ENCODE measurements at places on chromosomes 6 and 20. TPM values are rescaled to one million over a fixed set of nuclear protein-coding genes. Genes with fewer than 3 reads are reported as not detected.

FBXO30 gene
- 9.5 TPM for total RNA-seq

GRCh38 chr20:39946053-39946810, 742.8 kb downstream of the MAFB start:
- no peak for DNase-seq

JPH2 gene
- 19.1 TPM for total RNA-seq

GRCh38 chr6:75775219-75775618, 26.2 kb downstream of the MYO6 start:
- no peak for DNase-seq

DNA sequence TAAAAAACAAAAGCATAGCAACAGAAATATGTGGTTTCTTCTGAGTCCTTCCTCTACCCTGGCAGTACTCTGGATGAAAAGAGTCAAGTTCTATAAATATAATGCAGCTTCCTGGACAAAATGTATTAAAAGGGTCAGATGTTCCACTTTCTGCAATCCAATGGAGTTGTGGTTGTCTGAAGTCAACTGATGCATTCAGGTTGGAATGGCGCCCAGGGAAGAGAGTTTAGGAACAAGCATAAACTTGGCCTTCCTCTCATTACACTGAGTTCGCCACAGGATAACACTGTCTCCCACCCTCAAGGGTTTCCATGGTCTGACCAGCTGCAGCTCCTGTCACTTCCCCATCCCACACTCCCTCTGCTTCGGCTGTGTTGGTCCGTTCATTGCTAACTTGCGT, 66.4 kb downstream of the PLEKHG1 start:
- no peak for DNase-seq

ERVFRD-1 gene
- not detected for total RNA-seq

DAAM2 gene
- total RNA-seq, result 0.29 TPM

DNA sequence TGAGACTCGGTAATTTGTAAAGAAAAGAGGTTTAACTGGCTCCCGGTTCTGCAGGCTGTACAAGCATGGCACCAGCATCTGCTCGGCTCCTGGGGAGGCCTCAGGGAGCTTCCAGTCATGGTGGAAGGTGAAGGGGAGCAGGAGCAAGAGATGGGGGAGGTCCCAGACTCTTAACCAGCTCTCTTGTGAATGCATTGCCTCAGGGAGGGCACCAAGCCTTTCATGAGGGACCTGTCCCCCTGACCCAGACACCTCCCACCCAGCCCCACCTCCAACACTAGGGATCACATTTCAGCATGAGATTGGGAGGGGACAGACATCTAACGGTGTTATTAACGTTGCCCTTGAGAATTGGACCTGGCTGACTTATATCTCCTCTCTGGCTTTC, 68.6 kb downstream of the PTPN1 start:
- DNase-seq, result no peak

CYP24A1 gene
- total RNA-seq, result not detected

IRAK1BP1 gene
- 0.16 TPM for total RNA-seq

- DNase-seq, result no peak
These were observed 31.4 kb upstream of the SLA2 start for GRCh38 chr20:36677422-36677771.

DNA sequence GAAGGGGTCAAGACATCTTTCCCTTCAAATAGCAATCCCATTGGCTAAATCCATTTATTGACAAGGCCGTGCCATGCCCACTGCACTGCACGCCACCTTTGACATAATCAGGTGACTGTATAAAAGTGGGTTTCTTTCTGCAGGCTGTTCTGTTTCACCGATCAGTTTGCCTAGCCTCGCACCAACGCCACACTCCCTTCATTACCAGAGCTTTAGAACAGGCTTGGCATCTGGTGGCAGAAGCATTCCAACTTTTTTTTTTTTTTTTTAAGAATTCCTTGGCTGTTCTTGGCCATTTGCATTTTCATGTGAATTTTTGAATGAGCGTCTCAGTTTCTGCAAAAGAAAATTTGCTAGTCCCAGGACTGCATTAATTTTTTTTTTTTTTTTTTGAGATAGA, 78.1 kb downstream of the PPP1R3G start:
- DNase-seq, result no peak

DNA sequence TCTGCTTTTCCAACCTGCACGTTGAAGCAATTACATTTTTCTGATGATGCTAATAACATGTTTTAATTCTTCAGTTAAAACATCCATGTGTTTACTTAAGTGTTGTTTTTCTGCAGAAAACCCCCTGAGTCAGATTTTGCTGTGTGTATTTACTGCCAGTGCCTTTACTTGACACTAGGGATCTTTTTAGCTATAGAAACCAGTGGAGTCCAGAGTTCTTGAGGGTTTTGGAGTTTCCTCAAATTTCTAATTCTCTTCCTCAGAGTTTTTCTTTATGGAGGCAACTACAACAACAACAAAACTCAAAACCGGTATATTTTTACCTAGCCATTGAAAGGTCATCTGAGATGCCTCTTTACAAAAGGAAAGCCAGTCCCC, 168.4 kb downstream of the JARID2 start:
- DNase-seq, result no peak

TMC2 gene
- not detected for total RNA-seq

GRCh38 chr6:75230484-75231325, 12.9 kb downstream of the COX7A2 start:
- peak; percentile 62 for DNase-seq

TRIM15 gene
- total RNA-seq, result not detected

- DNase-seq, result peak; percentile 89
These were observed 98.5 kb downstream of the TFAP2A start for GRCh38 chr6:10316373-10316721.

DNA sequence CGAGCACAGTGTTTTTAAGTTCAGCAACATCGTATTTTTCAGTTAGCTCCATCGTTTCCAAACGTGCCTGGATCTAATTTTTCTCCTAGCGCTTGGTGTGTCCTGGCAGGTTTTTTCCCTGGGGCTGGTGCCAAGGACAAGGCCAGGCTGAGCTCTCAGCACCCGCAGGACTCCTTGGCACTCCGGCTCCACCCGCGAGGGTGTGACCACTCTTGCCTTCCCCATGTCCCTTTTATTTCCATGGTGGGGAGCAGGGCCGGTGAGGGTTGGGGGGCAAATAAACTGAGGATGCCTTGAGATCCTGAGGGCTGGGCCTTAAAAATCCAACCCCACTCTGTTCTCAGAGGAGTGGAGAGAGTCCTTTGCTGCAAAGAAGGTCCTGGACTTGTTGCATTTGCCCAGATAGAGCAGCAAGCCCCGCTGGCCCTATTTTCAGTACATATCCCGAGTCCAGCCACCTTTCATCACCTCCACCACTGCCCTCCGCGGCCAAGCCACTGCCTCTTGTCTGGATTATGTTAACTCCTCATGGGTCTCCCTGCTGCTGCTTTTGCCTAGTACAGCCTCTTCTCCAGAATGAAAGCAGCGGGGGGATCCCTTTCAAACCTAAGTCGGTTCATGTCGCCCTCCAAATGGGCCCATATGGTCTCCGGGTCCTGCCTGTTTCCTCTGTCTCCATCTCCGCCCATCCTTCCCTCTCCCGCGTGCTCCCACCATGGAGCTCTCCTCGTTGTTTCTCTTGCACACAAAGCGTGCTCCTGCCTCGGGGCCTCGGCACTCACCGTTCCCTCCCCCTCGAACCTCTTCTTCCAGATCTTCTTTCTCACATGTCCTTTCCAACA, 4.5 kb upstream of the RAB44 start:
- DNase-seq, result no peak

- no peak for DNase-seq
These were observed 88.3 kb upstream of the CCDC28A start for GRCh38 chr6:138685257-138685656.

PDYN gene
- total RNA-seq, result not detected

GRCh38 chr6:127352524-127352923, 9.1 kb upstream of the ECHDC1 start:
- DNase-seq, result no peak

DNA sequence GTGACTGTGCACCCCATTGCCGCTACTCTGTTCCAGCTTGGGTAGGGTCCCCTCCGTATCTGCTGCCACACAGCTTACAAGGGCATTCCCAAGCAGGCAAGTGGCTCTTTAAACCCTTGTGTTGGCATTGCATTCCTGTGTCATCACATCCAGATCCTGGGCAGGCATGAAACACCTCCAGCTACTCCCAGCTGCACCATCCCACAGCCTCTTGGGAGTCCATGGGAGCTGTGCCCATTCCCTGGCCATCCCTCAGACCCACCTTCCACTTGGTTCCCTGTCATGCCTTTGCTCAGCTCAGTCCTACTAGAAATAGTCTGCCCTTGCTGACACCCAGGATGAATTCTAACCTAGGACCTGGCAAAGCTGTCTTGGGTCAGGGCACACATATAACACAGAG, 87.7 kb downstream of the PSMG4 start:
- DNase-seq, result no peak

DNA sequence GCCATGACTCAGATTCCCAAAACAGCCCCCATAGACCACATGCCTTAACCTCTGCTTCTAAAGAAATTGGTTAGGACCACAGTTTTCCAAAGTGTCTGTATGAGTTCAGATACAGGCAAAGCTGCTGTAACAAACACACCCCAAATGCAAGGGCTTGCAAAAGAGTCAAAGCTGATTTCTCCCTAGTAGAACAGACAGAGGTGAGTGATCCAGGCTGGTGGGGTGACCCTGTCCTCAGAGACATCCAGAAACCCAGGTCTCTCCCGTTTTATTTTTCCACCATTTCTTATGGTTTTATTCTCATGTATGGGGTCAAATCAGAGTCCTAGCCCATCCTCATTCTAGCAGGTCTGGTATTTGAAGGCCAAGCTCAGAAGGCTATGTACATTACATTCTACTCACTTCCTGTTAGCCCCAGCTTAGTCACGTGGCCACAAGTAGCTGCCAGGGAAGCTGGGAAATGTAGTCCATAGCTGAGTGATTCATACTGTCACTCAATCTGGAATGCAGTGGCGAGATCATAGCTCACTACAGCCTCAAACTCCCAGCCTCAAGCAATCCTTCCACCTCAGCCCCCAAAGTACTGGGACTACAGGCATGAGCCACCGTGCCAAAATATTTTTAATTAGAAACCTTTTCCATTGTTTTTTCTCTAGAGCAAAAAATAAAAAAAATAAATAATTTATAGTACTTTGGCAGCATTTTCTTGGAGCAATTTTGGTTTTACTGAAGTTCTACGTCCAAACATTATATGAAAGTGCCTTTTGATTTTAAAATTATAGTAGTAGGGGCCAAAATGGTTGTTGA, 175.2 kb downstream of the ZMYND8 start:
- peak; percentile 30 for DNase-seq

KIF13A gene
- 31.5 TPM for total RNA-seq

DNA sequence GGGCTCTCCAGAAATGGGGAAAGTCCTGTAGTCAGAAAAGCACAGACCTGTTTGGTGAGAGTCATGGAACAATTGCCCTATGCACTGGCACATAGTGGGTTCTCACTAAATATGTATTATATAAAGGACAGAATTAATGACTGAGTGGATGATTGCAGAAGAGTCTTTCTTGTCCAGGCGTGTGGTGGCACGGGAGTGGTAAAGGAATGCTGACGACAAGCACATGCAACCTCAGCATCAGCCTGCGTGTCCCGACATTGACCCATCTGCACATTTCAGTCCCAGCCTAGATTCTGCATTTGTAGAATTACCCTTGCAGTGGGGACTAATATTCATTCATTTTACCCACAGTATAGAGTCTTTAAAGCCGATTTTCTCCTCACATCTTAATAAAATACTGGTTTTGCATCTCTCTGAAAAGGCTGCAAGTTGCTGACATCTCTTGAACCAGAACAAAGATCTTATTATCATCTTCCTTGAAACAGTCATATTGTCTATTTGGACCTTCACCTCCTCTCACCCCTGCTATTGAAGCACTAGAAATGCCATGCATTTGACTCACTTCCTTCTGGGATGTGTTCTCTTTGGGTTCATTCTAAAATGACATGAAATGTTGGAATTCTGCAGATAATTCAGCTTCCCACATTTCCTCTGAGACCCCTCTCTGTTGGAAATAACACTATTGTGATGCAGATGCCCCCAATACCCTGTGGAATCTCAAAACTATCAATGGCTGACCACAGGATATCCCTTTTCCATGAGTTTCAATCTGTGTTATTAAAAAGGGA, 883.6 kb upstream of the FLRT3 start:
- no peak for DNase-seq

DNA sequence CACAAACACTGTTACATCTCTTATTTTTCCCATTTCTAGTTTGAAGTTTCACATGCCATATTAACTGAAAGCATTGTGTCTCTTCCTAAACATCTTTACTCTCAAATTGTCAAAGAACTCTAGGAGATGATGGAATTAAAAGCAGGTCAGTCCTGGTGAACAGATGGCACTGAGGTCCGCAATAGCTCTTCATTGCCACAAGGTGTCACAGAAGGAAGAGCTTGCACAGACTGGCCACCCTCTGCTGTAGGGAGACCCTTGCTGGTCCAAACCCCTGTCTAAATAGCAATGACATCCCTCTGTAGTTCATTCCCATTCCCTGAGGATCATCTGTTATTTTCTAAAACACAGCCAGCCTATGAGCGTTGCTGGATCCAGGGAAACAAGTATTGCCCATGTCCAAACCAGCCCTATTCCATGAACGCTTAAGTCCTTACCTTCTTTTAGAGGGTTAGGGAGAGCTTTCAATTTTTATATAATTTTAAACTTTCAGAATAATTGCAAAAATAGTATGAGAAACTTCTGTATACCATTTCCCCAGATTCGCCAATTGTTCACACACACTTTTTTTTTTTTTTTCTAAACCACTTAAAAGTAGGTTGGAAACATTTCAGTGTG, 10.1 kb upstream of the HDAC2 start:
- DNase-seq, result no peak

DNA sequence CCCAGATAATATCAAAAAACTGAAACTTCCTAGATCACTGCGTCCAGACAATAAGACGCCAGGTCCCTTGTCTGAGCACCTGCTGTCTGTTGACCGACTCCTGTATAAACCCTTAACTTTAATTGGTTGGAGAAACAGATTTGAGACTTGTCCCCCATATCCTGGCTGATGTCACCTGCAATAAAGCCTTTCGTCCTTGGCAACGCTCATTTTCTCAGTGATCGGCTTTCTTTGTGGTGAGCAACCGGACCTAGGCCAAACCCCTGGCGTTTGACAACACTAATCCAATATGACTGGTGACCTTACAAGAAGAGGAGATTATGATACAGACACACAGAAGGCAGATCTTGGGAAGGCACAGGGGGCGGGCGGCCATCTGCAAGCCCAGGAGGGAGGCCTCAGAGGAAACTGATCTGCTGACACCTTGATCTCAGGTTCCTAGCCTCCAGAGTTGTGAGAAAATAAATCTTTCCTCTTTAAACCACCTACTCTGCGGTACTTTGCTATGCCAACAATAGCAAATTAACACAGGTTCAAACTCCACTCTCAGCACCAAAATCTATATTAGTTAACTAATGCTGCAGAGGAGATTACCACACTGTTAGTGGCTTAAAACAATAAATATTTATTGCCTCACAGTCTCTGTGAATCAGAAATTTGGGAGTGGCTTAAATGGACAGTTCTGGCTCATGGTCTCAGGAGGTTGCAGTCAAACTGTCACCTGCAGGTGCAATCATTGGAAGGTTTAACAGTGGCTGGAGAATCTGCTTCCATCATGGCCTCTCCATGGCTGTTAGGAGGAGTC, 178.7 kb downstream of the OTOR start:
- DNase-seq, result no peak

- DNase-seq, result no peak
These were observed 101.2 kb downstream of the DTNBP1 start for GRCh38 chr6:15561447-15562199.

TFAP2D gene
- total RNA-seq, result not detected

GRIK2 gene
- total RNA-seq, result 0.97 TPM

- no peak for DNase-seq
These were observed 117.8 kb downstream of the FOXA2 start for GRCh38 chr20:22466447-22467171.
